Activated CD4-positive, alpha-beta memory T cell treated with anti-CD3 and anti-CD28 coated beads for 36 hours (primary cell): ENCODE measurements at places on chromosomes 11 and 22. TPM values are rescaled to one million over a fixed set of nuclear protein-coding genes. Genes with fewer than 3 reads are reported as not detected.

Gene MPPED2
- not detected for total RNA-seq

Gene KCNK4
- total RNA-seq: not detected

Gene CHRM1
- total RNA-seq: not detected

Gene DLG2
- 1.7 TPM for total RNA-seq

Gene WNT7B
- total RNA-seq: not detected

Gene RCOR2
- total RNA-seq: 0.21 TPM

Gene OR2AG1
- not detected for total RNA-seq

Gene GPHA2
- total RNA-seq: 0.46 TPM

Gene DSCAML1
- total RNA-seq: 0.29 TPM

Gene OMP
- total RNA-seq: not detected

Gene C11orf86
- total RNA-seq: not detected

Gene NRIP3
- 2.9 TPM for total RNA-seq

Gene IGF2
- 26.5 TPM for total RNA-seq

Gene PATE2
- not detected for total RNA-seq

Gene SLC5A1
- total RNA-seq: not detected

Gene SYT13
- not detected for total RNA-seq

Gene RHOD
- total RNA-seq: 0.87 TPM

Gene C11orf58
- total RNA-seq: 132 TPM

Gene CRYBB3
- total RNA-seq: 0.27 TPM

Gene LINC01488
- total RNA-seq: not detected

Gene TMEM41B
- 36.1 TPM for total RNA-seq

Gene FAT3
- not detected for total RNA-seq

Gene MCHR1
- not detected for total RNA-seq

Gene TMEM121B
- total RNA-seq: not detected

Gene BRSK2
- total RNA-seq: 0.46 TPM

Gene NCR3LG1
- total RNA-seq: 0.69 TPM

Gene C11orf91
- not detected for total RNA-seq

Gene ROBO4
- not detected for total RNA-seq
